ENCODE measurements at places on chromosomes 13 and 19. TPM values are rescaled to one million over a fixed set of nuclear protein-coding genes. Genes with fewer than 3 reads are reported as not detected.

DNA sequence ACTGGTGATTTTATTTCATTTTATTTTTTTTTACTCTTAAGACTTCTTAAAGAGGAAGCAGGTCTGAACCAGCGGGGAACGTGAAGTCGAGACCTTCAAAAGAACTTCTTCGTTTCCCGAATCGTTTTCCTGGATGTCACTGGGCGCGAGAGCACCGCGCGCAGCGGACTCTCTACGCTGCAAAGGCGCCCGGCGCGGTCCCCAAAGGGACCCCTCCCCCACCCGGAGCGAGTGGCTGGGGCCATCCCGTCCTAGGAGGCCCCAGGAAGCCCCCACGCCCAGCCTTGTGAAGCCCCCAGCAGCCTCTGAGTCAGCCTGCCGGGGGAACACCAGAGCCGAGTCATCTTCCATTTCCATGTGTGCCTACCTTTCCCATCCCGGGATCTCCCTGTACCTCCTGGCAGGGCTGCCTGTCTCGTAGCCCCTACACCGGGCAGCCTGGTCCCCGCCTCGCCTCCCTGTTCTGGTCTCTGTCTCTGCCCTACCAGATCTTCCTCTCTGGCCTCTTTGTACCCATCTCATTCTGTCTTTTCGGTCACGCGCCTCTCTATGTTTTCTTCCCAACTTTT, 608 bp downstream of the CD70 start:
- DNase-seq = peak; percentile 31

DNA sequence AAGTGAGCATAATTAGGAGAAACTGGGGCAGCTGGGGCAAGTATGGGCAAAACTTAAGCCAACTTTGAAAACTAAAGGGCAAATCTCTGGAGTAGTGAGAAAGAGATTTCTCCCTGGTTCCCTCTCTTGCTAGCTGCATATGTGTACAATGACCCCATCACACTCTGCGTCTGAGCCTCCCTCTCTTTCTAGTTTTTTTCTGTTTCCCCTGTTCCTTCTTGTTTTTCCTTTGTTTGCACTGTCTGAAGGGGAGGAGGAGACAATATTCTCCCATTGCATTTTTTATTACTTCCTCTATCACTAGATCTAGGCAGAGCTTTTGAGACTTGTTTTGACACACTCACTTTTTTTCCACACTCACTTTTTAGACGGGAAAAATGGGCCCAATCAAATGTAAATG, 11.2 kb upstream of the CLDN10 start:
- no peak for DNase-seq

The CLEC11A gene
- 8.2 TPM for total RNA-seq

The GNG7 gene
- total RNA-seq = 13.2 TPM

DNA sequence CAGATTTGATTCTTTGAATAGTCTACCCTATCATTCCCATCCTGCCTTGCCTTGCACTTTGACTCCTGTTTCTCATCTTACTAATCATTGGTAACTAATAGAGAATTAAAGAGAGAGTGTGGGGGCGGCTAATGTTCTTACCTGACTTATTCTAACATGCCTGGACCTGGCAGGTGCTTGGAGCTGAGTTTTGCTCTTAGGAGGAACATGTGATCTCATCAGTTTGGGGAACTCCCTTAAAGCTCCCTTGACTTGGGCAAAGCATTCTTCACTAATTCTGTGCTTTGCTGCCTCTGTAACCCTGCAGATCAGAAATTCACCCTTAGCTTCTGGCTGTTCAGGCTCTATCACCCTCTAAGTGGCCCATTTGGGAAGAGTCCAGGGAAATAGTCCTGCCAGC, 861.1 kb downstream of the GPC5 start:
- no peak for DNase-seq

The ISYNA1 gene
- total RNA-seq = 310 TPM

The ACP5 gene
- total RNA-seq = 11.8 TPM

GRCh38 chr19:40666803-40667438, 23.5 kb downstream of the NUMBL start:
- no peak for DNase-seq

DNA sequence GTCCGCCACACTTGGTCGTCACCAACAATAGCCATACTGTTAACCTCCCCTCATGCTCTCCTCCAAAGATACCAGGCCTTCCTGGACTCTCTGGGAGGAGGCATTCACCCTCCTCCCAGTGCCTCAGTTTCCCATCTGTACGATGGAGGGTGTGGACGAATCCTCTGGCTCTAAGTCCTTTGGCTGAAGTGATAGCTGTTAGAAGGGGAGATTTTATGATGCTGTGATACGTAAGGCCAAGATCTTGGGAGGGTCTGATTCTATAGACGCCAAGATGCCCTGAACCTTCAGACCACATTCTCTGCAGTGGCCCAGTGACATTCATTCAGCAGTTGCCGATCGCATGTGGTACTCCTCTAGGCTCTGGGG, 14.8 kb upstream of the NOP53 start:
- no peak for DNase-seq

Data from WTC11 (cell line).